ENCODE measurements at places on chromosomes 16 and 17. TPM values are rescaled to one million over a fixed set of nuclear protein-coding genes. Genes with fewer than 3 reads are reported as not detected.

TLK2 gene
- total RNA-seq, result 26.7 TPM

SPNS2 gene
- total RNA-seq, result 101 TPM

ARHGAP23 gene
- total RNA-seq, result 16.4 TPM

SPATA22 gene
- 0.27 TPM for total RNA-seq

SYT17 gene
- total RNA-seq, result 0.27 TPM

PSMD3 gene
- total RNA-seq, result 120 TPM

TLCD1 gene
- 1.1 TPM for total RNA-seq

SEBOX gene
- not detected for total RNA-seq

DOC2B gene
- total RNA-seq, result 1.1 TPM

AOC3 gene
- 0.27 TPM for total RNA-seq

KCNH4 gene
- total RNA-seq, result 0.27 TPM

SLFN11 gene
- 45.8 TPM for total RNA-seq

CYB561 gene
- total RNA-seq, result 28.0 TPM

CCDC200 gene
- 0.27 TPM for total RNA-seq

EZH1 gene
- total RNA-seq, result 35.8 TPM

CCDC182 gene
- total RNA-seq, result not detected

PLEKHH3 gene
- 0.27 TPM for total RNA-seq

ACSM2A gene
- not detected for total RNA-seq

C17orf78 gene
- not detected for total RNA-seq

GALR2 gene
- 0.27 TPM for total RNA-seq

CDH8 gene
- total RNA-seq, result under 0.01 TPM

CFAP52 gene
- total RNA-seq, result under 0.01 TPM

CRISPLD2 gene
- total RNA-seq, result 2.2 TPM

HS3ST3B1 gene
- 4.6 TPM for total RNA-seq

KRTAP4-3 gene
- not detected for total RNA-seq

RGS11 gene
- total RNA-seq, result 1.3 TPM

ATP2A3 gene
- total RNA-seq, result 377 TPM

CPNE2 gene
- total RNA-seq, result 33.1 TPM
